Head of caudate nucleus (tissue), 42 donors: ENCODE measurements at places on chromosomes 2 and 18.

DNA sequence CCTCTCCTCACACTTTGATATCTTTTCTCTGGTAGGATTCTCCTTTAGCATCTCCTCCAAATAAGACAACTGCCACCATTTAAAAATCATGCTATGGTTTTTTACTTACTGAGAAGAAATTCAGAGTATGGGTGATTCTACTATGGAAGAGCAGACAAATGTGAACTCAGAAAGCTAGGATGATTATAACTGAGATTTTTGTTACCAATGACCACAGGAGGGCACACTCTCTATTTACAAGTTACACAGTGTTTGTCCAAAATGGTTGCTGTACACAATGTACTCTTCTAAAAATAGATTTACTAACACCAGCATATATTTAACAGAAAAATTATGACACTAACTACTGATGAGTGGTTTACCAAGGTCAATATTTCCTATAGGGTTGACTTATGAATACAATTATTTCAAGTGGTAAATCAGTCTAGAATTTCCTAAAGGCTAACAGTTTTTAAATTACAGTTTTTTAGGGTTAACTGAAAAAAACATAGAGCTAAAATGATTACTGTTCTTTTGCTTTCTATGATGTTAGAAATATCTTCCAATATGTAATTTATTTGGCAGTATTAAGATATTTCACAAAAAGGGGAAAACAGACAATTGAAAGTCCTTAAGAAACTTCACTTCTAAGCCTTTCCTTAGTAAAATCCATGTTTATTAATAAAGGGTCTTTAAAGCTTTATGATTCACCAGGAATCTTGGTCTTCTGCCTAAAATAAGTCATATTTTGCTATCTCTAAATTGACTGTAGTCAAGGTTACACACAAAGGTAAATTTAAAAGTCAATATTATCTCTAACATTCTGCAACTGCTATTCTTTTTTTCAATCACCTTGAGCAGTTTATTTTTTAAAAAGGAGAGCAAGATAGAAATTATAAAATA is 57.2 kb downstream of the MAP4K3 start:
- no peak for DNase-seq

DNA sequence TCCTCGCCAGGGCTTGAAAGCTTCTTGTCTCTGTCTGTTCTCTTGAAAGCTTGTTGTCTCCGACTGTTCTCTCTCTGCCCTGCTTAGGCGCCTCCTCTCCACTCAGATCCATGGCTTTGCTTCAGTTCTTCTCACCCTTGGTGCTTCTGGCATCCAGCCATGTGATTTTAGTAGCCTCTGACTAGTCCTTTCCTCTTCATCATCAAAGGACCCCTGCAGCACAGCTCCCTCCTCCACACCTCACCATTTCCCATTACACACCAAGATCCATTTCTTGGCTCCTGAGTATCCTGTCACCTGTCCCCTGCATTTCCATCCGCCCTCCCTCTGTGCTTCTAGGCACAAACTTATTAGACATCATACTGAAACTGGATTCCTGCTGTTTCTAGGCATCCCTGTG is 59.4 kb downstream of the ZNF236 start:
- DNase-seq = no peak

DNA sequence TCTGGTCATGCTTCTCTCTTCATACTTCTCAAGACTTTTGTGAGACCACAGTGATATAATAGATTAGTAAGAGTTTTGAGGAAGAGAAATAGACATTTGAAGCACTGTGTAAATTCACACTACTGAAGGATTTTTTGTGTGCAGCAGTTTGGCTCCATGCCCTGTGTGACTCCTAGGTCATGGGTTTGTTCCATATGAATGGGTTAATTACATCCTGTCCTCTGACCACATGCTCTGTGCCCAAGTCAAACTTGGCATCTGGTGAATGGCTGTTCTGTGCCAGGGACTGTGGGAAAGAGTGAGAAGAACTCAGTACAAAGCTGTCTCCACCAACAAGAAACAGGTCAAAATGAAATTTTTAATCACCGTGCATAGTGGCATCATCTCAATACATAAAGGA is 304.0 kb downstream of the LNPK start:
- DNase-seq = no peak

DNA sequence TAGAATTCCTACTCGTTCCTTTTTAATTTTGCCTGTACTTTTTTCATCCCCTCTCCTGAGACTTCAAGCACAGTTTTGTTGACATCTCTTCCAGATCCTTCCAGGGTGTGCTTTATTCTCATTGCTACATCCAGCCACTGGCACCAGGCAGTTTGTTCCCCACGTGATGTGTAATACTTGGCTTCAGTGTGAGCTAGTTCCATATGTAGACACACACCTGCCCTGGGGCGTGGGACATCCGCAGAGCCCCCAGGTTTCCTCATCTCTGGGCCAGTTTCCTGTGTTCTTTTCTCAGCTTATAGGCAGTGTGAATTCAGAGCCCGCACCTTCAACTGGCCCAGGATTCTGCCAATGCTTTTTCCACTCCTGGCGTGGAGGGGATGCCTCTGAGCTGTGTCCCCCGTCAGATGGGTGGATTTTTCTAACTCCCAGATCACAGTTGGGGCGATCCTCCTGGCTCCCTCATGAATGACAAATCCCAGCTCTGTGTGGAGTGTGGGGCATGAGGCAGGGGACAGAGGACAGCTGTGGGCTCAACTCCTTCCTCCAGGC is 46.6 kb downstream of the DIPK1C start:
- no peak for DNase-seq

DNA sequence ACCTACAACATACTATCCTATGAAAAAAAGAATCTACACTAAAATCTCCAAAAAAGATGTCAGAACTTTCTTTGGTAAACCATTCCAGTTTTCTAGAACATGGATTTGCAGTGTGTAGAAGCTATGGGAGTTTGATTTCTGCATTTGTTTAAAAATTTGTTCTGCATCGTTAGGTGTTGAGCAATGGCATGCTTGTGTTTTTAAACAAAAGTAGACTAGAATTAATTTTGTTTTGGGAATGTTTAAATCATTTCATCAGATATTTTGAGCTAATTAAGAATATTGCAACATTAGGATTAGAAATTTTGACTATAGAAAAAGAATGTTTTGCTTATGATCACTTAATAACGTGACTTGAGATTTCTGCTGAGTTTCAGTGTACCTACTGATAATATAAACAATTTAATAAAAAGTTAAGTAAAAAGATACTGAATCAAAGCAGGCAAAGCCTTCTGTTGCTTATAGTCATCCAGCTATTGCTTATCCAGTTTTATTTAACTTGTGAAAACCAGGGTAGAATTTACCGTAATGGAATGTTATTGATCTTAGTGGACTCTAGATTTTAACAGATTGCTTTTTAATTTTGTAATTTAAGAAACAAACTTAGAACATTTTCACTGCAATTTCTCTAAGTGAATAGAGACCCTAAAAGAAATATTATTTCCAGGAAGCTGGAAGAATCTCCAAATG is 7.2 kb upstream of the TMEM182 start:
- no peak for DNase-seq

GRCh38 chr18:52175406-52175805 is 164.6 kb upstream of the DCC start:
- DNase-seq = no peak

DNA sequence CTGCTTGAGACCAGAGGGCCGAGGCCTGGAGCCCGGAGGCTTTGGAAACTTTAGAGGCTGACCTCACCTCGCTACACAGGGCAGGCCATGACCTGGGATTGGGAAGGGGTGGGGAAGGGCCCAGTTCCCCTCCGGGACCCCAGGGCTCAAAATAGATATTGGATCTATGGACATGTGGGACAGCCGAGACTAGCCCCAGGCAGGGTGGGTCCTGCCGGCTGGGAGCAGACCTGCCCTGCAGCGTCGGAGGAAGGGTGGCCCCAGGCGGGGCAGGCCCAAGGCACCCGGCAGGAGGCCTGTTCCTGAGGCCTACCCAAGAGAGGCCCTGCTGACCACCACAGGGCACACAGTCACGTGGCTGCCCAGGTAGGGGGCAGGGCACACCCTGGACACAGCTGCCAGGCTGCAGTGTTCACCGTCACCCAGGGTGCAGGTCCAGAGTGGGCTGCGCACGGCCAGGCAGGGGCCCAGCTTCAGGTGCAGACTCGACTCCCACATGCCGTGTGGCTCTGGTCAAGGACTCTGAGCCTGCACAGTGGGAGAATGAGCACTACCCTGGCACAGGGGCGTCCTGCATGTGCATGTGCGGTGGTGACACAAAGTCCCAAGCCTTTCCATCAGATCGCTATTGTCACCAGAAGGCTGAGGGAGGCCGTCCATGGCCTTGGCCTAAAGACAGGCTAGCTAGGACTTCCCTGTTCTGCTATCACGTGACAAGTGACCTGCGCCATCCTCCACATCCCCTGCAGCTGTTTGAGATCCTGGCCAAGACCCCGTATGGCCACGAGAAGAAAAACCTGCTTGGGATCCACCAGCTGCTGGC is 13.2 kb downstream of the ANO7 start:
- DNase-seq = no peak

DNA sequence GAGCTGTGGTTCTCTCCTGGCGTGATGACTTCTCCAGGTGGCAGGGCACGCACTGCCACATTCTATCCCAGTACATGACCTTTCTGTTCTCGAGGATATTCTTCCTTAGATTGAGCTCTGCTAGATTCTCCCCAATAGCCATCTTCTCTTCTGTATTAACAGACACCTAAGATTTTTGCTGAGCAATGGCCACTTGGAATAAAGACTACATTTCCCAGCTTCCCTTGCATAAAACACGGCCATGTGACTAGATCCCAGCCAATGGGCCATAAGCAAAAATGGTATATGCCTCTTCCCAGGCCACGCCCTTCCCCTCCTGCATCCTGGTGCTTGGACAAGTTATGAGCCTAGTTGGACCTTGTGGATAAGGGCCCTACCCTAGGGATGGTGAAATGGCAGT is 82.1 kb downstream of the EIF2AK3 start:
- no peak for DNase-seq

DNA sequence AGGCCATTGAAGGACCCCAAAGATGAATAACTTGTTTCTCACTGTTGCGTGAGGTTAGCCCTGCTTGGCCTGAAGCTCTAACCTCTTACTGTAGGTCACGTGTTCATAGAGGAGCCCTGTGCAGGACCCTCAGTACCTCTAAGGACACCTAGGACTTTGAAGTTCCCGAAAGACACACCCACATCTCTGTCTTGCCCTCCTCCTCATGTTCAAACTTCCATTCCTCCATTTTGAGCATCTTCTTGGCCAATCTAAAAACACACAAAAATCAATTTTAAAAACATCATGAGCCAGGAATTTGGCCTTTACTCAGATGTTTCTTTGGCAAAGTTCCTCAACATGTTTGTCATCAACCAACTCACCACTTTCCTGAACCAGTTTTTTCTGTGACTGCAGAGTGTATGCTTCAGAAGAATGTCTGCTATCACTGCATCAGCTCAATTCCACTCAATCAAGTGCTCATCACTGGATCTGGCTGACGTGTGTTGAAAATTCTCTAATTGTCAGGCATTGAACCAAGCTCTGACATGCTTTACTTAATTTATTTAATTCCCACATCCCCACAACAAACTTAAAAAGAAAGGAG is 101.6 kb downstream of the AP1S3 start:
- DNase-seq = no peak

DNA sequence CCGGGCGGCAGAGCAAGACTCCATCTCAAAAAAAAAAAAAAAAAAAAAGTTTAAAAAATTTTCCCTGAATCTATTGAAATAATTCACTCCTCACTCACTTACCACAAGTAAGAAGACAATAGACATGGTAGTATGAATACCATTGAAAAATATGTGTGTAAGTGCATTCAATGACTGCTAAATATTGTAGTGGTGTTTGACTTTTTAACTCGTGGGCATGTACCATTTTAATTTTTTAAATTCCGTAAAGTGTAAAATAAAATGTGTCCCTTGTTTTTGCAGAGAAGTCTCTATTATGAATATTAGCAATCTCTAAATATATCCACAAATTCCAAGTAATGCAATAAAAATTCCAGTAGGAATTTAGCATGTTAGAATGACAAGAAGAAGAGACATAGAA is 134.1 kb downstream of the COPS8 start:
- no peak for DNase-seq

DNA sequence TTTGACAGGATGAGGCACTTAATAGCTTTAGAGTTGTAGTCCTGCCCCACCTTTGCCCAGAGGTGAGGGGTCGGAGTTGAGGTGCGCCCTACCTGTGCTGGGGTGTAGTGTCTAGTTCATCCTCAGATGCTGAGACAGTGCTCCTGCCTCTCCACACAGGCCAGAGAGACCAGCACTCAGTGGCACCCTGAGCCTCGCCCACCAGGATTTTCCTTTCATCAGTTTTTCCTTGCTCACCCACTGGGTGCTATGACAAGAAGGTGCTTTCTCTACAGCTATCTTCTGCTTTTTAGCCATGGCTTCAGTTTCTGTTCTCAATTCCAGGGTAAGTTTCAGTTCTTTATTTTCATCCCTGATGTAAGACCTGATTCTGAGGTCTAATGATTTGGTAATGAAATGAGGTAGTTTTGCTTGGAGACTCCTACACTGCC is 16.8 kb upstream of the TMEM131 start:
- no peak for DNase-seq

DNA sequence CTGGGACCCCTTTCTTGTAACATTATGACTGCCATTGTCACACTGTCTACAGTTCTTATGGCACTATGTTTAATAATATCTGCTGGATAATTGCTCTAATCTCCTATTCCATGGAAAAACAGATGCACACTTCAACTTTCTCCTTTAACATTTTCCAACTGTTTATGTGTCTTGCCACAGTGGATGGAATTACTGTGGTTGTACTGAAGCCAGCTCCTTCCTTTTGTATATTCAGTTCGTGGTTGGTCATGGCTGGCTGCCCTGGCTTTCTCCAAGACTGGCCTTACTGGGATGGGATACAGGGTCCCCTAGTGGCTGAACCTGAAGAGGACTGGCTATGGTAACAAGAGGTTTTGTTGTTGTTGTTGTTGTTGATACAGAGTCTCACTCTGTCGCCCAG is 113.9 kb downstream of the SS18 start:
- no peak for DNase-seq

DNA sequence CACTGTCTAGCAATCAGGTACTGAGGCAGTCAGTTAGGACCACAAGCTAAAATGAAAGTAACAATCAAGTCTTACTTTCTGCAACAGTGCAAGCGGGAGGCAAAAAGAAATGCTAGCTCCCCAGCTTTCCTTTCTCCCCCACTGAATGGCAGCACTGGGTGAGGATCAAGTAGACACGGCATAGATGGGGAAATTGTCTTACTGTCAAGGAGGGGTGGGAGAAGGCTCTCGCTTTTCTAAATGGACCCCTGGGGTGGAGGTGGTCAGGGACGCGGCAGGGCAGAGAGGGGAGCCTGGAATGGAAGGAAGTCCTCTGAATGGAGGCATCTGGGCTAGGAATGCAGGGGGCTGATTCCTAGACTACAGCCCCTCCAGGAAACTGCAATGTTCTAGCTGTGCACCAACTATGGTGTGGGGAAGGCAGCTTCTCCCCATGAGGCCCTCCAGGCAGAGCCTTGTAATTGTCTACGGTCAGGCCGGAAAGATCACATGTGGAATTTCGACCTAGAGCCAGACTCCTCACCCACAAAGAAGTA is 24.3 kb downstream of the METTL8 start:
- no peak for DNase-seq
